ENCODE measurements at places on chromosomes 4 and X.

- no peak for DNase-seq
- H3K4me1 ChIP-seq = no peaks in the 10 kb centered on the region
- H3K4me3 ChIP-seq = no peak overlapping the region
- H3K36me3 ChIP-seq = no peaks in the 10 kb centered on the region
Observed at GRCh38 chr4:67911141-67911540, 27.3 kb upstream of the TMPRSS11D start.

DNA sequence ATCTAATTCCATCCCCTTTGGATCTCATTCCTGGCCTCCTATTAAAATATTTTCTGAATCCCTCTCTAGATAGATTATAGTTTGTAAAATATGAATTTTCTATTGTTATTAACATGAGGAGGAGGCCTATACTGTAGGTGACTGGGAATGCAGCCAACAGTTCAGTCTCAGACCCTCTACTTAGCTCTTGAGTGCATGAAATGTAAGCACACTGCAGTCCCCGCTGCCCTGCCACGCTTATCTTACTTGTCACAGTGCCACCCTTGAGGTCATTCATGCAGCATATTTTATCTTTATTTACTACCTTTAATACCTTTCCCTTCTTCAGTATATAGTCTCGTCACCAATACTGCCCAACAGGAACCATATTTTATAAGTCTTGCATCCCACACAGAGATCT, 151.0 kb downstream of the CAMK2D start:
- H3K27me3 ChIP-seq = no peaks in the 10 kb centered on the region
- DNase-seq = no peak
- H3K36me3 ChIP-seq = no peaks in the 10 kb centered on the region
- peaks cover 5% of the 10 kb centered on the region for H3K4me1 ChIP-seq
- no peak overlapping the region for H3K27ac ChIP-seq

DNA sequence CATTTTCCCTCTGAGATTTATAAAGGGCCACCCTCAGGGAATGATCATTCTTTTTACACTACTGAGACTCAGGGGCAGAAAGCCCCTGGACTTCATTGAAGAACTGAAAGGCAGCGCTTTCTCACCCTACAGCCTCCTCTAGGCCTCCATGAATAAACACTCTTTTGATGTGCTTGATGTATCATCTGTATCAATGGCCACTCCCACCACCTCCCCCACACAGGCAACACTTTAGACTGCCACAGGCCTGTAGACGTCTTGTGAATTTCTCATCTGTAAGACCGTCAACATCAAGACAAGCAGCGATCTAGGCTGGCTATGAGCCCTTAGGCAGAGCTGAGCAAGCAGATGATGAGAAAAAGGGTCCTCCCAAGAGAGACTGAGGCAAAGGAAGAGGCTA, 123.2 kb downstream of the HUWE1 start:
- peaks cover 85% of the 10 kb centered on the region for H3K36me3 ChIP-seq
- H3K4me3 ChIP-seq = no peak overlapping the region
- DNase-seq = no peak
- no peaks in the 10 kb centered on the region for H3K4me1 ChIP-seq
- no peak overlapping the region for H3K27ac ChIP-seq

DNA sequence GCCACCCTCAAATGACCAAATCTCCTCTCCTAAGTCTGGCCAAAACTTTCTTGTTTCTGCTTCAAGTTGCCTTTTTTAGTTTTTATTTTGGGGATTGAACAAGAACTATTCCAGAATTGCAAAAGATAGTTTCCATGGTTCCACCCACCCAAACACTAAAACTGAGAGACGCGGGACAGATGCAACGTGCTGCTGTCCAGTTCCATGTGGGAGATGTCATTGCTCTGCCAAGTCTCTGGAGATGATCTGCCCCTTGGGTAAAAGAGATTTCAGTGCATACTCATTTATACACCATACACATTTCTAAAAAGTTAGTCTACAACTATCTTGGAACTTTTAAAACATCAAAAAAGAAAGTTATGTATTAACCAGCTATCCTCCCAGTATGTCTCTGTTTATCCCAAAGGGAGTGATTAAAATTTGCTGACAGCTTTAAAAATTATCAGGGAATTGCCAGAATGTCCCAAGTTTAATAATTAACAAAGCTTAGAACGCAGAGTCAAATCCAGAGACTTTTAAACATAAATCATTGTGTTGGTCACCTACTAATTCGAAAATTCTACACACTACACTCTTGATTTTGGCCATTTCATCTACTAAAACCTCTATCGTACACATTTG, 3.2 kb downstream of the MAOB start:
- no peaks in the 10 kb centered on the region for H3K36me3 ChIP-seq
- peaks cover 4% of the 10 kb centered on the region for H3K4me1 ChIP-seq
- H3K27ac ChIP-seq = peak overlapping the region; percentile 87
- H3K27me3 ChIP-seq = no peaks in the 10 kb centered on the region
- H3K4me3 ChIP-seq = no peak overlapping the region
- DNase-seq = no peak

DNA sequence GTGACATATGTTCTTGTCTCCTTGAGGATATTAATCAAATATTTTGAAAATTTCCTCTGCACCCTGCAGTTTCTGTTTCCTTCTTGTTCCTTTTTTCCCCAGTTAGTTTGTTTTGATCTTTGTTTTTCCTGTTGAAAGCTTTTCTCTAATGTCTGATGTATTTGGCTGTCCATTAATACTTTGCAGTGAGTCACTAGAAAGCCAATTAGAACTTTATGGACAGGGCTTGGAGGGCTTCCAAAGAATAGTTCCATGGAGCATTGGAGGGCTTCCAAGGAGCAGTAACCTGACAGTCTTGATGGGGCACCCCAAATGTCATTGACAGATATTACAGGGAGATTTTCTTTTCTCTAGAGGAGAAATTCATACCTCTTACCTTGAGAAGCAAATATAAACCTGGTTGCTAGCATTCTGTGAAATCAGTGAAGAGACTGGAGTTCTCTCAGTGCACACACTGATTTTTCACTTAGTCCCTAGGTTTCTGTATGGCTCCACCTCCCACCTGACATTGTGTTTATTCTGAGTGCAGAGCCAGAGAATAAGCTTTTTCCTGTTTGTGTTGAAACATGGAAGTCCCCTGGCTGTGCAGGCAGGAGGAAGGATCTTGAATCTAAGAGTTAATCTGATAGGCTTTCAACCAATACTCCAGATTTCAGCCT, 26.5 kb downstream of the SPARCL1 start:
- H3K4me3 ChIP-seq = no peak overlapping the region
- no peaks in the 10 kb centered on the region for H3K27me3 ChIP-seq
- peak overlapping the region; percentile 55 for H3K27ac ChIP-seq
- DNase-seq = no peak

DNA sequence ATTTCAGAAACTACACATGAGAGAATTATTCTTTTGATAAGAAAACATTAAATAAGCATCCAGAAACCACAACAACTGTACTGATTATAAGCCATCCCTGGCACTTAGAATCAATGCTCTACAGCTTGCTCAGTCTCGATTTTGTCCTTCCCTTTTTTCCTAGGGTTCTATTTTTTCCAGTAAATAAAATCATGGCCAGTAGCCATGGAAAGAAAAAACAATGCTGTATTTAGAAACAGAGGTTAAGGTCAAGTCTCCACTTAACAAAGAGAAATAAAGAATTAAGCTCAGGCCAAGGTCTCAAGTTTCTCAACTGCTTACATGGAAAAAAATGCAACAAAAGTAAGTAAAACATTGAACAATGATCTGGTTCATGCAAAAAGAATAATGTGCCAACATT, 38.7 kb upstream of the GRID2 start:
- H3K4me3 ChIP-seq = no peak overlapping the region
- H3K36me3 ChIP-seq = no peaks in the 10 kb centered on the region
- H3K27me3 ChIP-seq = no peaks in the 10 kb centered on the region

GRCh38 chrX:134369576-134369975, 90.4 kb upstream of the HPRT1 start:
- no peak overlapping the region for H3K27ac ChIP-seq
- DNase-seq = no peak
- H3K4me1 ChIP-seq = peaks cover 4% of the 10 kb centered on the region
- H3K27me3 ChIP-seq = no peaks in the 10 kb centered on the region
- H3K36me3 ChIP-seq = no peaks in the 10 kb centered on the region

GRCh38 chr4:2908686-2909085, 54.5 kb downstream of the NOP14 start:
- H3K4me1 ChIP-seq = no peaks in the 10 kb centered on the region
- H3K27me3 ChIP-seq = no peaks in the 10 kb centered on the region
- H3K36me3 ChIP-seq = peaks cover 99% of the 10 kb centered on the region
- DNase-seq = no peak
- H3K27ac ChIP-seq = no peak overlapping the region
- H3K4me3 ChIP-seq = no peak overlapping the region

Data from esophagus muscularis mucosa (tissue), 4 donors.